ENCODE measurements at places on chromosomes 11 and 22.

DNA sequence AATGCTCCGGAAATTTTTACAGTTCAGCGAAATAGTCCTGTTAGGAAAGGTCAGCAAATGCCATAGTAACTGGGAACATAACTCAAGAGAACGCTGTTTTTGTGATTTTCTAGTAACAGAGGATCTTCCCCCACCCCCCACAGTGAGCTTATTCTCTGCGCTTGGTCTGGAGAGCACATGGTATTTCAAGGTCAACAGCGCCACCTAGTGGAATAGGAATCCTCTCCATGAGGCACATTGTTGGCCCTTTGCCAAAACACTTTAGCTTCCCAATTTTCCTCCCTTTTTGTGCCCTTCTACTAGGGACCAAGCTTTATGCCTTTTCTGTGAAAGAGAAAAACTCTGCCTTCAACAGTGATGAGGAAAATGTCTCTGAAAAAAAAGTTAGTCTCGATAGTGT is 13.2 kb upstream of the OR4C12 start:
- no peak for DNase-seq

DNA sequence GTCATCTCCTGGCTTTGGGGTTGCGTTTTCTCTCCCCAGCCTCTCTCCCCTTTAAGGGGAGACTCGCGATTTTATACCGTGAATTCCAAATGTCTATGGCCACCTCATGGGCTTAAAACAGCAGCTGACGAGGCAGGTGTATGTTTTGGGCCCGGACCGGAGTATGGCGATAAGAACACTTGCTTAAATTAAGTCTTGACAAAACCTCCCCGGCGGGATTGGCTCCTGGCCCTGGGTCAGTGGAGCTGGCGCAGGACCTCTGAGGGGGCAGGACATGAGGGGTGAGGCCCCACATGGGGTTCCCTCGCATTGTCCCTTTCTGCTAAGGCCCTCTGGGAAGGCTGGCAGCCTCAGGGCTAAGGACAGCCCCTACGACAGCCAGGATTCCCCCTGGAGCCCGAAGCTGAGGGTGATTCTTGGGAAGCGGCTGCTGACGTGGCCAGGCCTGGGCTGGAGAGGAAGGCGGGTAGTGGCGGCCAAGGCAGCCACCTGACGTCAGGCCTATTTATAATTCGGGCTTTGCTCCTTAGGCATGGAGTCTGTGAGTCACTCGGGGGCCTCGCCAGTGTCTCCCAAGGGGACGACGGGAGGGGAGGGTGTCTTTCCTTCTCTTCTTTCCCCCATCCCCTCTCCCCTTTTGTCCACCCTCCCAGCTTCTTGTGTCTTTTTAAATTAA is 12.7 kb downstream of the MYO18B start:
- no peak for DNase-seq

DNA sequence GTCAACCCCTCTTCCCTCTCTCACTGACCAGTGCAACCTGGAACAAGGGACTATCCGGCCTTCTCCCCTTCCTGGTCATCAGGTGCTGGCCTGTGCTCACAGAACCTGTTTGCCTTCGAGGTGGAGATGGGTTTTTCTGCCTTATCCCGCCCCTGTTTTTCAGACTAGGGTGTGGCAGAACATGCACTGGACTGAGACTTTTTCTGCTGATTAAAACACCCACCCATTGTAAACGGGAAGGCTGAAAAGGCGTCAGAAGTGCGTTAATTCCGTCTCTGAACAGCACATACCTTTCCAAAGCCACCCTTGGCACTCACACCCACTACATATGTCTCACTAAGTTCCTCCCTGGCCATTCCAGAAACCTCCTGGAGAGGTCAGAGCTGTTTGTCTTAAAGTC is 4.4 kb upstream of the B3GNT6 start:
- DNase-seq = no peak

- DNase-seq = no peak
These were observed 2.8 kb downstream of the EHD1 start for GRCh38 chr11:64875369-64876228.

DNA sequence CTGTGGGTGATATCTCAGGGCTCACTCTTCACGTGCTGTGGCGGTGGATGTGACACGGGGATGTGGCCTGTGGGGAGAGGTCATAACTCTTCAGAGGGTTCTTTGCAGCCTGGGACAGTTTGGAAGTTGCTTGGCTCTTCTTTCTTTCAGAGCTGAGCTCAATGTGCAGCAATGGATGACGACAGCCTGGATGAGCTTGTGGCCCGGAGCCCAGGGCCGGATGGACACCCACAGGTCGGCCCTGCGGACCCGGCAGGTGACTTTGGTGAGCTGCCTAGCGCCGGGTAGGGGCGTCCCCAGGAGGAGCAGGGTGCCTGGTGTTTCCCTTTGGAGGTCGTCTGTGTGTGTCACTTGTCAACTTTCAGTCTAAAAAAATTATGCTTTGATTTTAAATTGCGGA is 5.1 kb downstream of the PHRF1 start:
- DNase-seq = no peak

- no peak for DNase-seq
These were observed 56.6 kb upstream of the SLC22A12 start for GRCh38 chr11:64534391-64534801.

DNA sequence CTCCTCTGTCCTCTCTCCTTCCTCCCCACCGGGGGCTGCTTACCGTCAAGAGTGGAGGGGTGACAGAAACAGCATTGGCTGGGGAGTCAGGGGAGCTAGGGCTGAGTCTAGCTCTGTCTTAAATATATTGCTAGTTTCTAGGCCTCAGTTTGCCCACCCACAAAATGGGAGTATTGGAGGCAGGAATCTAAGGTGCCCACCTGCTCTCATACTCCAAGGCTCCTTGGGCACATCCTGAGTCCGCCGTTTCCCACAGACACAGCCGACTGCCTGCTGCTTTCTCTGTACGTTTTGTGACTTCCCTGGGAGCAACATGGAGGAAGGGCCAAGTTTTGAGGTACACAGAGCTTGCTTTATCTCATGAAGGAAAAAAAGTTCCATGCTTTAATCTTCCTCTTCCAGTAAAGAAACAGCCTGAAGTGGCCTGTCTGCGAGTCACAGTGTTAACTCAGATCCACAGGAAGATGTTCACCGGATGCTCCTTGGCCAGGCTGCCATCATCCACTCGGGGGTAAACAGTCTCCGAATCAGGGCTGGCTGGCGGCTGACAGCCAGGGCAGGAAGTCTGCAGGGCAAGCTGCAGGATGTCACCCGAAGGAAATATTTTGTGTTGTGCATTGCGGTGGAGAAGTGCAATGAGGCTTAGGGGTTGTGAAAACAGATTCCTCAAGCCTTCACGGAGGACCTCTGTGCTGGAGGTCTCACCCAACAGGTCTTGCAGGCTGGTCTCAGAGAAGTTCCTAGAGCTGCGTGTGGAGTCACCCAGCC is 11.0 kb upstream of the CERK start:
- DNase-seq = peak; percentile 50

DNA sequence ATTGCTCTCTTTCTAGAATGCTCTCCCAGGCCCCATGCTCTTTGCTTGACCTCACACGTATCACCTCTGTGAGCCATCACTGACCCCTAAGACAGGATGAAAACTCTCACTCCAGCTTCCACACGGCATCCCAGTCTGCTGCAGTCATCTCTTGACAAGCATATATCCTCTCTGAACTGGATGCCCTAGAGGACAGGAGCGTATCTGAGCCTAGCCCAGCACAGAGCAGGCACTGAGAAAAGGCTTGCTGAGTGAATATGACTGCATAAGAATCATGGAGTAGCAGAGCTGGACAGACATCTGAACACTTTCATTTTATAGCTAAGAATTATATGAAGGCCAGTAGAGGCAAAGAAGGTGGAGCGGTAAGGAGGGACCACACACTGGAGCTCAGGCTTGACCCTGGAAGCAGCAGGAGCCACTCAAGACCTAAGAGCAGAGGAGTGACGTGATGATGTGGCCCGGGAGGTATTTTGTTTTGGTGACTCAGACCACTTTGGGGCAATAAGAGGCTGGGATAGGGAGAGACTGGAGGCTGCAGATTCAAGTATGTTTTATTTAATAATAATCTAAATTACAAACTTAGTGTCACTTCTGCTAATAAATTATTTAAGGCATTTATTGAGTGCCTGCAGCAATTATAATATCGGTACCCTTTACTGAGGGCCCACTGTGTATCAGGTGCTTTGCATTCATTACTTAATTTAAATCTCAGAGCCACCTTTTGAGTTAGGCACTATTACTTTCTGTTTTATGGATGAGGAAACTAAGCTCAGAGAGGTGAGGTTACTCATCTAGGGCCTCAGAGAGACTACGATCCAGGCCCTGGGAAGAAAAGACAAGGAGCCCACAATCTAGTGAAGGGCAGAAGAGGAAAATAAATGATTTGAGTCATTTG is 42.6 kb downstream of the MAP6 start:
- DNase-seq = no peak

DNA sequence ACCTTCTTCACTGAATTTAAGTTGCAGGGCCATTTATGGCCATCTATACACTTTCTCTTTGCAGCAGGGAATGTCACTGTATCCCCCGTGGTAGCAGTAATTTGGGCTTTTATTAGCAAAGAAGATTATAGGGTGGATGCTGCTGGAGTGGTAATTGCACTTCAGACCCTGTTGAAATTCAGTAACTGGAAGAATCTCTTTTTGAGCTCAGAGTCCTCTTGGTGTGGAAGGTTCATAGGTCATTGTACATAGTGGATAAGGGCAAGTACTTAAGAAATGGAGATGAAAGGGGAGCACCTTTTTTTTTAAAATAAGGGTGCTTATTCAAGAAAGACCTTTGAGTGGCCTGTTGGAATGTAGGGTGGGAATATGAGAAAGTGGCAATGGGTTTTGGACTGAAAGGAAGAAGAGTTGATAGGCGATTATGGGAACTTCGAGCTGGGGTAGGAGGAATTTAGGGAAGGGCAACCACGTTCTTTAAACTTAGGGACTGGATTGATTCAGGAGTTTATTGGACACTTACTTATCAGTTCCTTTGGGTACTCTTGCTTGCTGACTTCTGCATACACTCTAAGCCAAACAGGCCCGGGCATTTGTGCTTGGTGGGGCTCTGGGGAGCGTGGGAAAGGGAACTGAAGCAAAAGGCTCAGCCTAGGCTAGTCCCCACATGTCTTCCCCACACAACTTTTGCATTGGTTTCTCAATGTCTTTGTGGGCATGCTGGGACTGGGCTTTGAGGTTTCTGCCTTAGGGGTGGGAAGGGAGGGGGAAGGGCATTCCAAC is 26.5 kb downstream of the CTNND1 start:
- DNase-seq = no peak

GRCh38 chr11:126718276-126718675 is 282.3 kb downstream of the KIRREL3 start:
- DNase-seq = no peak

DNA sequence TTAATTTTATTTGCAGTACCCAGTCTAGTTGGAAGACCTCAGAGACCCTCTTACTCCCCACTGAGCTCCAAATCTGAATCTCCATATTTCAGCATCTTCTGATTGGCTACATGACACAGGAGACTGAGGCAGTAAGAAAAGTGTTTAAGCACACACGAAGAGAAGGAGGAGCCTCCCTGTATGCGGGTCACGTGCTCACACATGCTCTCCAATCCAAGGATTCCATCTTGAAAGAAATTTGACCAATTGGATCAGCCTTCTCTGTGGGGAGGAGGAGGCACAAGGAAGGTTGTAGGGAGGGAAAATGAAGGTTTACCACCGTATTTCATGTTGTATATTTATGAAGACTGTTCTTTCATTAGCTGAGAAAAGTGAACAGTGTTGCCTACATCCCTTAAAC is 1.2 kb downstream of the OR6T1 start:
- DNase-seq = no peak

DNA sequence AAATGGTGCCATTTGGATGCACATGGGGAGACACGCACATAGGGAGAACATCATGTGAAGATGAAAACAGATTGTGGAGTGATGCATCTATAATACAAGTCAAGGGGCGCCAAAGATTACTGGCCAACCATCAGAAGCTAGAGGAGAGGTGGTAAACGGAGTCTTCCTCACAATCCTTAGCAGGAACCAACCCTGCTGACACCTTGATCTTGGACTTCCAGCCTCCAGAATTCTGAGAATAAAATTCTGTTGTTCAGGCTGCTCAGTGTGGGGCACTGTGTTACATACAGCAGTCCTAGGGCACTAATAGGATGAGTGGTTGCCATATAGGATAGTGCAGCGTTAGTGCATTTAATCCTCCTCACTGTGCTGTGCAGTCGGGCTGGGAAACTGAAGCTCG is 8.0 kb upstream of the SEC14L4 start:
- DNase-seq = no peak

DNA sequence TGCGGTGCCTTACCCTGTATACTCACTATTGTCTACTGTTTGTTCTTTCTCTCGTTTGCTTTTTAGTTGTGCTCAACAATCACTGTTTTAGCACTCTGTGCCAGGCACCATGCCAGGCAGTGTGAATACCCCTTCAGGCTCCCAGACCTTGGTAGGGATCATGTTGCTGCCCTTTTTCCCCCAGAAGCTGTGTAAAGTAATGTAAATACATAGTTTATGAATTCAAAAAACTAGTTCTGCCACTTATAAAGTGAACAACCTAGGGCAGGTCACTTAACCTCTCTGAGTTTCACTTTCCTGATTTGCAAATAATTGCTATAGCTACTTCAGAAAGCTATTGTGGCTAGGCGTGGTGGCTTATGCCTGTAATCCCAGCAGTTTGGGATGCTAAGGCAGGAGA is 81.0 kb upstream of the CTSC start:
- no peak for DNase-seq

GRCh38 chr11:87712802-87713202 is 462.4 kb downstream of the RAB38 start:
- no peak for DNase-seq

DNA sequence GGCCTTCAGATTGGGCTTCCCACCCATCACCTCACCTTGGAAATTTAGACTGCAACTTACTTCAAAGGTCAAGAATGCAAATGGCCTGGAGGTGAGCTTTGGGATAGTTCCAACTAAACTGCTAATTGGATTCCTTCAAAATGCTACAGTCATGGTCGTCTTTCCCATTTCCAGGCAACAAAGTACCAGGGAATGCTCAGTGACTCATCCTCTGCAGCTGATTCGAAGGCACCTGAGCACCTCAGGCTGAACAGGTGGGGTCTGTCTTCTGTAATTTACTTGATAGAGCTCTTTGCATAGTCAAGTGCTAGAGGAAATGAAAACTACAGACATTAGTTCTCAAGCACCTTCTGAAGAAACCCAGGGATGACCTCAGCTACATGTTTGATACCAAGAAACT is 20.5 kb upstream of the FSHB start:
- no peak for DNase-seq

DNA sequence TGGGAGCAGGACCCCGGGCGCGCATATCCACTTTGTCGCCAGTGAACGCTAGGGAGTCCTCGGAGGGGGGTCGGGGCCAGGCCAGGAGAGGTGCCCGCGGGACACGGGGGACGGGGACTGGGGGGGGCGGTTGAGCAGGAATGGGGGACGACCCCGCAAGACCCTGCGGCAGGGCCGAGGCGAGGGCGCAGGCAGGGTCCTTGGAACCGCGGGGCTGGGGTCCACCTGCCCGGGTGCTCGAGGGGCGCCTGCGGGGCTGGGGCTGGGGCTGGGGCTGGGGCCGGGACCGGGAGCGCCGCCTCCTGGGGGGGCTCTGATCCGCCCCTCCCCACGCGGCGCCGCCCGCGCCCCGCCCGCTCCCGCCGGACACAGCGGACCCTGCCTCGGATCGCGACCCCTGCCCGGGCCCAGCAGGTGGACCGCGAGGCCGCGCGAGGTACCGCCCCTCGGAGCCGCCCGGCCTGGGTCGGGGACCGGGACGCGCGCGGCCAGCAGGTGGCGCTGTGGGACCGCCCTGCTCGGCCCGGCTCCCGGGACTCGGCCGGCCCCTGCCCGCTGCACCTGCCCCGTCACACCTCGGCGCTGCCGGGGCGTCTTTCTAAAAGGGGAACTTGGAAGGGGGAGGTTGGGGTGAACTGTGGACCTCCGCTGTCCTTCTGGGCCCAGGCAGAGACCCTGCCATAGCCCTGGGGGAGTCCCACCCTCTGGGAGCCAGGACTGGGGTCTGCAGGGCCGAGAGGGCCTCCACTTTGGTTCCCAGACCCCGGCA is 11.0 kb downstream of the CRELD2 start:
- peak; percentile 82 for DNase-seq

Measured in stimulated activated CD4-positive, alpha-beta T cell treated with anti-CD3 and anti-CD28 coated beads, TNF-alpha, amount 100 ng/mL, for 4 hours (primary cell).